Hepatic stellate cell (primary cell): ENCODE measurements at places on chromosomes 5 and 9.

DNA sequence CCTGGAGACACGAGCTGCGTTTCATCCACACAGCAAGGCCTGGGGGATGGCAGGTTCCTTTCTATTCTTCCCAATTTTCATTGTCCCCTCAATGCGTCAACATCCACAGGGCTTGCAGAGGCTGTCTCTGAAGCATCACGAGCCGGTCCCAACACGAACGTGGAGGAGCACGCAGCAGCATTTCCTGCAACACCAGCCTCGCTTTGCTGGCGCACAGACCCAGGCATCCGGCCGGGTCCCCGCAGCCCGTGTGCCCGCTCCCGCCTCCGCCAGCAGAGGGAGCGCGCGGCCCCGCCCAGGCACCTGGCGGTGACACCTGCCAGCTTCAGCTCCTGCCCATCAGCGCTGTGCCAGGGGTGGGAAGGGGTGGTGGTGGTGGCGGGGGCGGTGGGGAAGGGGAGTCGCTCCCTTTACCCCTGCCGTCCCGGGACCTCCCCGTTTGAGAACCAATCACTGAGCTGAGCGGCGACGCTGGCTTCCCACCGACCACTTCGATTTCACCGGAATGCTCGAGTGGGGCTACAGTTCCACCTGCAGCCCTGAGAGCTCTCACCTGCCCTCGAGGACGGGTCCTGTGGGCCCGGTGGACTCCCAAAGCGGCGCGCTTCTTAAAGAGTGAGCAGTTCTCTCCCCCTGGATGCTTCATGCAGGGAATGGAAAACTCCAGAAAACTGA, 464.5 kb downstream of the ICE1 start:
- no peak for DNase-seq

DNA sequence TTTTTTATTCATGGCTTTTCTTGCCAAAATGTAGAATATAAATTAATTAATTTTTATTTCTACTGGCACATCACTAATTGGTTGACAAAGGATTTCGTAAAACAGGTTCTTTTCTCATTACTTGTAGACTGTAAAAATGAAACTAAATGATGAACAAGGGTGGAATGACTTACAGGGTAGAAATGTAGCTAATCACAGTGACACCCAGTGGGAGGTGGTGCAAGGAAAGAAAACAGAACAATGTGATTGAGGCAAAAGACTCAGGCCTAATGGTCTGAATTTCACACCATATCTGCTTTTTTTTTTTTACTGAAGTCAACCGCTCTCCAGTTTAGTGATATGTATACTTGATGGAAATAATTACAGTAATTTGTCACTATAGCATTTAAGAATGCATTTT, 28.9 kb downstream of the GABRG2 start:
- no peak for DNase-seq

- DNase-seq = no peak
Measured at GRCh38 chr9:37905131-37905505, 1.2 kb upstream of the SLC25A51 start.

DNA sequence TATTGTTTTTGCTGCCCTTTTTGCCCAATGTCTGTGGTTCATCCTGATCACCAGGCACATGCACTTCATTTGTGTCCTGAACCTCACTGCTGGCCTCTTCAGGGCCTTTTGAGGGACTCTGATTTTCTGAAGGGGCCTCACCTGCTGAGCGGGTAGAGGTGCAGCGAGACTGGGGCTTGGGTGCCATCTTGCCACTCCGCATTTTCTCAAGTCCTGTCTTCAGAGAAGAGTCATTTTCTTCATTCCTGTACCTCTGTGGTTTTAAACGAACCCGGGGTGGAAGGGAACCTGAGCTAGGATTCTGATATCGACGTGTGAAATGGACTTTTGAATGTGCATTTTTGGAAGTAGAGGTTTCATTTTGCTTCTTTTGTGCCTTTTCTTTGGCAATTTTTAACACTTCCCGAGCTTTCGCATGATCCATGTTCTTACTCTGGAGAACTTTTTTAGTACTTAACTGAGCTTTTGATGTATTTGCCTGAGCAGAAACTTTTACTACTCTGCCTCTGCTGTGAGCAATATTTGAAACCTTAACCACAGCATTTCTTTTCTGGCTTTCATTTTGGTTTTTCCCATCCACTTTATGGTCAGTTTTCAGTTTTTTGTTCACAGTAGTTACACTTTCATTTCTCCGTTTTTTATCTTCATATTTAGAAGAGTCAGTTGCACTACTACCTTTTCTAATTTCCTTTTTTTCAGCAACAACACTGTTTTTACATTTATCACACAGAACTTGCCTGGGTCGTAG, 26.1 kb downstream of the PWWP2A start:
- no peak for DNase-seq

GRCh38 chr9:131366761-131367401, 27.0 kb upstream of the PRRC2B start:
- peak; percentile 65 for DNase-seq

GRCh38 chr9:108812396-108813025, 43.3 kb downstream of the ACTL7B start:
- DNase-seq = no peak

GRCh38 chr5:142571371-142571770, 114.5 kb downstream of the FGF1 start:
- DNase-seq = no peak
